ENCODE measurements at places on chromosomes 7 and 10.

GRCh38 chr7:109611656-109612055 lies 1042.0 kb downstream of the DNAJB9 start:
- DNase-seq, result no peak

DNA sequence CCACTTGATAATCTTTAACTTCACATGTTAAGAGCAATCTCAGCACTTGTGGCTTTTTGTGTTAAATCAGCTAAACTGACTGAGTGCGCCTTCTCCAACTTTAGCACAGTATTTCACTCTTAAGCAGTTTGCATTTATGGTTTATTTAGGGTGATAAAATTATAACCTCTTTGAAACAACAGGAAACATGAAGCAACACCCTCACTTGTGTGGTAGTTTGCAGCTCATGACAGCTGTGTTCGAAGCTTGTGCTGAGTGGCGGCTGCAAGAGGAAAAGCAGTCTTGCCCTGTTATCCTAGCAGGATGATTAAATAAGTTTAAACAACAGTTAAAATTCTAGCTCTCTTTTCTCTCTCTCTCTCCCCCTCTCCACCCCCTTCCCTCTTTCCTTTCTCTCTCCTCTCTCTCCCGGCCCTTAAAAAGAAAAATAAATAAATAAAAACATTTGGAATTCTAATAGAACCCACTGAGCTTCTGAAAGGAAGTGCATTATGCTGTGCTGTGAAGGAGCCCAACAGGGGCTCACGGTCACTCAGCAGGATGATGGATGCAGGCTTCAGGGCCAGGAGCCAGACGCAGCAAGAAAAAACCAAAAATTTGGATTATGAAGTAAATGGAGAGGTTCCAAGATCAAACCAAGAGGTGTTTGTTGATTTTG lies 25.2 kb downstream of the OGDH start:
- peak; percentile 13 for DNase-seq

DNA sequence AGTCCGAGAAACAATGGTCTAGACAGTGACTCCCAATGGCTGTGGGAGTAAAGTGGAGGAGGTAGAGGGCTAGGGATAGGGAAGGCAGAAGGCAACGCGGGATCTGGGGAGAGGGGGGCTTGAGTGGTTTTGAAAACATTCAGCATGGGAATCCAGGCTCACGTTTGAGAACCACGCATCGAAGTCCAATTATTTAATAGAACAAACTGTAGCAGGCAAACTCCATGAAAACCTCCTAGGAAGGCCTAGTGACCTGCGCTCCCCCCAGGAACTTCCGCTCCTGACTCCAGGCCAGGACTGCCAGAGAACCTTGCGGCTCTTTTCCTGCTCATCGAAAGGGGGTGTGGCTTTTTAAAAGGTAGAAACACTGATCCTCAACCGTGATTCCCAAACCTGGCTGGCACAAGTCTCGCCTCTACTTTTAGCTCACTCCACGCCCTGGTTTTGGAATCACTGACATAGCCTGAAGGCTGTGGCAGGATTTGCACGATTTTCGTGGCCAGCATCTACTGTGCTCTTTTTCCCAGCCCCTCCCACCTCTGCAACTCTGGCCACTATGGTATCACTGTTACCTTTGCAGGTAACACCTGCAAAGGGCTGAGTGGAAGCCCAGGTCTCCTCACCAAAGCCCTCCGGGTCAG lies 43.4 kb downstream of the MYOF start:
- peak; percentile 40 for DNase-seq

- peak; percentile 36 for DNase-seq
Measured at GRCh38 chr10:58054881-58055280, 212.8 kb downstream of the IPMK start.

GRCh38 chr7:56811081-56811480 lies 321.2 kb downstream of the ZNF479 start:
- DNase-seq, result no peak

- DNase-seq, result peak; percentile 87
Measured at GRCh38 chr7:130276796-130277762, 10.4 kb downstream of the CPA2 start.

GRCh38 chr7:134167250-134167649 lies 40.1 kb downstream of the LRGUK start:
- no peak for DNase-seq

DNA sequence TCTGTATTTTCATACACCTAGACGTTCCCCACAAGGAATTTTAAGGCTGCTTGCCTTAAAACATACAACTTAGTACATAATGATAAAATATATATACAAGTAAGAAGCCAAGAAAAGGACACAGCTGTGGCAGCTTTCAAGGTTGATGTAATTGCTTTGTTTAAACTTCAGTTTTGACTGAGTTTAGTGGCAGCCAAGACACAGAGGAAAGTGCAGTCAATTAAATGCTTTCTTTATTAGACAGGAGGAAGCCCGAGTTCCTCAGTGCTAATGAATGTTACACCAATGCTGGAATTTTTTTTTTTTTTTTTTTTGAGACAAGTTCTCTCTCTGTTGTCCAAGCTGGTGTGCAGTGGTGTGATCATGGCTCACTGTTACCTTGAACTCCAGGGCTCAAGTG lies 11.2 kb upstream of the STK31 start:
- DNase-seq, result no peak

GRCh38 chr10:5996696-5997095 lies 19.4 kb upstream of the IL15RA start:
- no peak for DNase-seq

DNA sequence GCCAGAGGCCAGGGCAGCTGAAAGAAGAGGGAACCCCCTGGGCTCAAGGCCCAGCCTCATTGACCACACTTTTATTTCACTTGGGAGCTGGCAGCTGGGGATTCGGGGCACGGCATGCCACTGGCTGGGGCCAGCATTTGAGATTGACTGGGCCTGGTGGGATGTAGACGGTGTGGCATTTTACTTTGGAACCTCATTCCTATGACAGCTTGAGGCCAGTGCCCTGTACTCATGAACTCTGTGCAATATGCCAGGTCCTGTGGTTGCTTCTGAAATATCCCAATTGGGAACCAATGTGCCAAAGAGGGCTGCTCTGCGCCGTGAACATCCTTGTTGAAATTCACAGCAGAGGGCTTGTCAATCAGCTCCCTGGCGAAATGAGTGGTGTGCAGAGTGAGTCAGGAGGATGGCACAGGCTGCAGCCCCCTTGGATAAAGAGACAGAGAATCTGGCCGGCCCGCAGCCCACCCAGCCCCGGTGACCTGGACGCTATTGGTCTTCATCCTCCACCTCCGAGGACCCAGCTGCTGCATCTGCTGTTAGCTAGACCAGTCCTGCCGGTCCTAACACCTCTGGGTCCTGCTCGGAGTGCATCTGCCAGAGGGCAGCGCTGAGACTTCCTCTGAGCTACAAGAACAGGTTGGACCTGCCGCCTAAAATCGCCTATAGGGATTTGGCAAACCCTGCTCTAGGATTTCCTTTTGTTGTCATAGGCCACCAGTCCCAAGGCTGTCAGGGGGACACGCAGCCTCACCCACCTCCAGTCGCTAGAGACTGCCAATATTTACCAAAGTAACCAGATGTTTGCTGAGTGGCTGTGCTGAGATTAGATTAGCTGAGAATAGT lies 58.0 kb downstream of the PRKAG2 start:
- no peak for DNase-seq

GRCh38 chr7:40288827-40289226 lies 154.0 kb downstream of the SUGCT start:
- no peak for DNase-seq

GRCh38 chr10:132054564-132054963 lies 11.2 kb upstream of the JAKMIP3 start:
- no peak for DNase-seq

- no peak for DNase-seq
Measured at GRCh38 chr10:13322615-13323148, 22.8 kb upstream of the PHYH start.

DNA sequence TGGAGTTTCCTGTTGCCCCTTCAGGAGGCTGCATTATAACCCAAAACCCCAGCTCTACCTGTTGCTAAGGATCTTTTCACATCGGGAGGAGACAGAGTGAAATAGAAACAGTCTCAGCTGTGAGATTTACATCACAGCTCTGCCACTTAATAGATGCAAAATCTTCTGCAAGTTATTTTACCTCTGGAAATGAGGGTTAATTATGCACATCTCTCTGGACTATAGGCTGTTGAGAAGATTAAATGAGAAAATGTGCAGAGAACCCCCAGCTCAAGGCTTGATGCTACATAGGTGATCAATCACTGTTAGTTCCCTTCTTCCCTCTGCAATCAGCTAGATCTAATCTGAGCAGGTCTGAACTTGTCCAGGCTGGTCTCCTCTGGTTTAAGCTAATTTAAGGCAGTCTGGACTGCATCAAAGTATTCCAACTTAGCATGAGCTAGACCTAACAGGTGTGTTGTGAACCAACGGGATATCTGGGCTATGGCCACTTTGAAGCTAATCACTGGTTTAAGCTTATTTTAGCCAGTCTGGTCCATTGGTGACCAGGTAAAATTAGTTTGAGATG lies 8.9 kb upstream of the LRRC18 start:
- DNase-seq, result no peak

DNA sequence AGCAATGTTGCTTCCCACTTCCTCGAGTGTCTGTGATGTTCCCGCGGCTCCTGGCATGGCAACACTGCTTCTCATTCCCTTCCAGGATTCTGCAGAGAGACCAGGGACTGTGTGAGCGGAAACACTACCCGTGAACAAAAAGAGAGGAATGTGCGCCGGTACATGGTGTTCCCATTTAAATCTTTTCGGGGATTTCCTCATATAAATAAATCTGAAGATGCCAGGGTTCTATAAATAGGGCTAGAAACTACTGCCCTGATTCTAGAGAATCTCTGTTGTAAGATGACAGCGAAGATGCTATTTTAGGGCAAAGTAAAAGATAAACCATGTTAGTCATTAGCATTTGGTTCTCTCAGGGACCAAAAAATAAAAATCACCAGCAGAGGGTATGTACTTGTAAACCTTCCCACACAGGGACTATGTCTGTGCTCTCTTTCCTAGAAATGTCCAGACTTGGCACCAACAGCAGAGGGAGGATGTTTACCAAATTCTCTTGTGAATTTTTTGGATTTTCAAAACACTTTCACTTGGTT lies 92.2 kb upstream of the DDC start:
- no peak for DNase-seq

GRCh38 chr7:150363872-150364271 lies 4.8 kb upstream of the REPIN1 start:
- no peak for DNase-seq

GRCh38 chr7:128814499-128814898 lies 15.7 kb upstream of the FLNC start:
- no peak for DNase-seq

DNA sequence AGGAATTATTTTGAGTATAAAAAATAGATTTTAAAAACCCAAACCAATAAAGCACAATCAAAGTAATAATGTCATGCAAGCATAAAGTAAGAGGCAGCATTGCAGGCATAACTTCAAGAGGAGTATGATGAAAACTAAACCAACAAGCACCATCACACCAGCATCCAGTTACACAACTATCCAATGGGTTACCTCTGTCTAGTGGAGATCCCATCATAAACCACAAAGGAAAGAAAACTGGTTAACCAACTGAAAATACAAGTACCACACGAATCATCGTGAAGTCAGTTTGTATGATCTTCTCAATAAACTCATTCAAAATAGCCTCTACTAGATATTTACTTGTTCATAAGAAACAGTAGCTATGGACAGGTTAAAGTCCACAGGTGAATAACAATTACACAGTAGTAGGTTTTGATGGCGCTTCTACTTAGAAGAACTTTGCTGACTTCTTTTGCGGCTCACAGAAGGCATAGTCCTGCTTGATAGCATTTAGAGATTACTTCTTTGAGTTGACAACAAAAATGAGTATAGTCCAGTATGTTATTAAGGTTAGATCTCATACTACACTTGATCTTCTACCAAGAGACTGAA lies 116.6 kb downstream of the MICU1 start:
- peak; percentile 26 for DNase-seq

DNA sequence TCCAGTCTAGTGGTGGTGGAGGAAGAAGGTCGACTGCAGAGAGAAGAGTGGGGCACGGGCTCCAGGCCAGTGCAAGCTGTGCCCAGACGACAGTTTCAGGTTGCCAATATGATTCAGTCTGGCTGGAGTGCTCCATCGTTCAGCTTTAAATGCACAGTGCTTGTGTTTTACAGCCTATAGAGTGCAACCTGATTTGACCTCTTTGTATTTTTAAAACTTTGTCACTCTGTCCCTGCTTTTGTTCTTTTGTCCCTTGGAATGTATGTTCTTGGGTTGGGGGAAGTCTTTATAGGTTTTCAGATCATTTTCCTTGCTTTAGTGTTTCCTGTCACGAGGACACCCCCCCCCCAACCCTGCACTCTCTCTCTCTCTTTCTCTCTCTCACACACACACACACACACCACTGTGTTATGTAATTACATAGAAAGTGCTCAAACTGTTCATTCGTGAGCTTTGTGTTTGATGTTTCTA lies 198.0 kb downstream of the CAMK1D start:
- no peak for DNase-seq

DNA sequence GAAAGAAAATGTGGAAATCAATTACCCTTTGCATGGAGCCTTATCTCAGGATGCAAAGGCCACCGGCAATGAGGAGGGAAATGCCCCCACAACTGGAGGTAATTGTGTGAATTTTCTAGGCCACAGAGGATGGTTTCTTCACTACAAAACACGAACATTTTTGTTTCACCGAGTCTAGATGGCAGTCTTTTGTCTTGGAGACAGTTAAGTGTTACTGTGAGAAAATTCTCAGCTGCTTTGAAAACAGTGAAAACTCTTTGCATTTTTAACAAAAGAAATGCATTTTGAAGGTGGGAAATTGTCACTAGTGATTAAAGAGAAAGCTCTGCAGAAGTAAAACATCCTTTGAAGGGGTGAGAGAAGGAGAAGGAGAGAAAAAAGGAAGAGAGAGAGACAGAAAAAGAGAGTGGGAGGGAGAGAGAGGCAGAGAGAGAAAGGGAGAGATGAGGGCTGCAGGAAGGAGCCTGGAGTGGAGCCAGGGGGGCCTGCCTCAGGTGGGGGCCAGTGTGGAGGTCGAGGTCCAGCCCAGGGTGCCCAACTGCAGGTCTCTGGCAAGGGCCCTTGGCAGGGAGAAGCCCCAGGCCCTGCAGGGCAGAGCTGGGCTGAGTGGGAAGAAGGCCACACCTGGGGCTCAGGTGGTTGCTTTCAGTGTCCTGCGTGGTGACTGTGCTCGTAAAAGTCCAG lies 261.4 kb downstream of the ADARB2 start:
- DNase-seq, result no peak

DNA sequence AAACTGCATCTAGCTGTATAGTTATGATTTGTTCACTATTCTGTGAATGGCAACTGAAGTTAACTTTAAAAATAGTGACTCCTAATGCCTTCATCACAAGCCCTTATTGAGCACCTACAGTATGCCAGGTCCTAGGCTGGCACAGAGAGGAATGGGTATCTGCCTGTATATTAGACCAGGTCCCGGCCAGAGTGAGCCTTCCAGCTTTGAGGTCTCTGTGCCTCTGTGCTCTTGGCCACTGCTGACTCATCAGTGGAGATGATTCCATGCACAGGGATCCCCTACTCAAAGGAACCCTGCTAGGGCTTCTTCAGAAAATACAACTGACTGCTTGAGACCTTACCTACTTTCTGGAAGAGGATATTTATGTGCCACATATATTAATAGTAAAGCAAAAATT lies 118.4 kb downstream of the GFRA1 start:
- DNase-seq, result no peak

GRCh38 chr10:59287587-59288255 lies 74.6 kb downstream of the FAM13C start:
- no peak for DNase-seq

GRCh38 chr7:106720641-106721040 lies 59.7 kb upstream of the CCDC71L start:
- no peak for DNase-seq

All from fibroblast of upper back skin (primary cell).